HFFc6 (cell line): ENCODE measurements at places on chromosomes 6 and 20. TPM values are rescaled to one million over a fixed set of nuclear protein-coding genes. Genes with fewer than 3 reads are reported as not detected.
A peak's percentile ranks its signal among the peaks of the same experiment; 100 is the strongest.

DNA sequence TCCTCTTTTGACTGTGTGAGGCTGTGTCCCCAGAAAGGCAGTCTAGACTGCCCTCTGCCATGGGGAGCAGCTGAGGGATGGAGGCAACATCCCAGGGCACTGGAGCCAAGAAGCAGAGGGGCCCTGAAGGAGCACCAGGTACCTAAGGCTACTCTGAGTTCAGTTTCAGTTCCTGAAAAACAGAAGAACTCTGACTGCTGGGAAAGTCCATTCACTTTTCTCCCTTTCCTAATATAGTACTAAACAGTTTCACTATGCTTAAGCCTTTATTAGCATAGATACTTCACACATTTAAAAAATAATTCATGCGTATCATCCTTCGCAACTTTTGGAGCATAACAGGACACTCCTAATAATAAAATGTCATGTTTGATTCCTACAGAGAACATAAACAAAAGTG, 130.0 kb downstream of the FOXC1 start:
- H3K27ac ChIP-seq = no peak overlapping the region
- DNase-seq = no peak
- no peaks in the 10 kb centered on the region for H3K4me1 ChIP-seq

DNA sequence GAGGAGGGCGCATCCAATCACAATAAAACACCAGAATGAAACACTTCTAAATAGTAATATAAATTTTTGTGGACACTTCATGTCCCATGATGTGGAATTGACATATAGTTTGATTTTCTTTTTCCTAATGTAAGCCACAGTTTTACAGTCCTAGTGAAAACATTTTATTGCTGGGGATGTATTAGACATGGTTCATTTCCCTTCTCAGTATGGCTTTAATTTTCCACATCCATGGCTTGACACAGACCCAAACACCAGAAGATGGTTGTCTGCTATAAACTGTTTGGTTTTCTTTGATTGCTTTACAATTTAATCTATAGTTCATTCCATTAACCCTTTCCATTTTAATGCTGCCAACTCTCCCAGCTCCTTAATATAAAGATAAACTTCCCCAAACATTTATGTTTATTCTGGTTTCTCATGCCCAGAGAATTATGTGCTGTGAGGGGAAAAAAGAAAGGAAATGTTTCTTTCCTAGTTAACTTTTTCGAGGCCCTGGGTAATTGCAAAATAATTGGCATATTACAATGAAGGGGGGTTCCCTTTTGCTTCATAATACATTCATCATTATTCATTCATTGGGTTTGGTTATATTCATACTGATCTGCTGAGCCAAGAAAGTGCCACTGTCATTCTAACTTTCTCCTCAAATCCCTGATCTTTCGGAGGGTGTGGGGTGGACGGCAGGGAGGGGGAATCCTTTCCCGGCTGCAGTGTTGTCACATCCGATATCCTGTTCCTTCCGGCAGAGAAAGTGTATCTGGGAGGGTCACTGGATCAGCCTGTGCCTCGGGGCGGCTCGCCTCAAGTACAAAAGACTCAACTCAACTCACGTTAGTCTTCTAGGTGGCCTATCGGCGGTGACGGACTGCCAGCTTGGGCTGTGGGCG, 127.6 kb upstream of the TFAP2D start:
- no peaks in the 10 kb centered on the region for H3K27me3 ChIP-seq
- no peaks in the 10 kb centered on the region for H3K36me3 ChIP-seq
- no peak for DNase-seq
- H3K27ac ChIP-seq = no peak overlapping the region
- no peaks in the 10 kb centered on the region for H3K4me1 ChIP-seq

- no peaks in the 10 kb centered on the region for H3K4me1 ChIP-seq
- H3K27ac ChIP-seq = no peak overlapping the region
- no peak for DNase-seq
- no peak overlapping the region for H3K4me3 ChIP-seq
- no peaks in the 10 kb centered on the region; the same call in 1 of the 2 replicates for H3K27me3 ChIP-seq
Observed at GRCh38 chr6:122580737-122581136, 29.5 kb upstream of the PKIB start.

DNA sequence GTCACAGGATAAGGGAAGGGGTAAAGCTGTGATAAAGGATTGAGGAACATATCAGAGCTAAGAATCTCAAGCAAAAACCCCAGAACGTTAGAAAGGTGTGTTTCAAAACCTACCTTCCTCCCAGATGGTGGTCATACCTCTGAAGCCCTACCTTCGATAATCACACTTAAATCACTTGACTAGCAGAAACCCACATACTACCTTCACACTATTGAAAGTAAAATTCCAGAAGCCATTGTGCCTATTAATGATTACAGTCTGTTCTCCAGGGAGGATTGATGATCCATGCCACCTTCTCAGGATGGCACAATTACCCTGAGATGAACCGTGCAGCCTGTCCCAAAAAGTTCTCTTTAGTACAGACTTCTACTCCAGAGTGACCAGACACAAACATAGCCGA, 72.3 kb upstream of the SOX4 start:
- H3K36me3 ChIP-seq = no peaks in the 10 kb centered on the region
- no peak for DNase-seq
- no peaks in the 10 kb centered on the region for H3K4me1 ChIP-seq
- H3K27me3 ChIP-seq = peaks cover 2% of the 10 kb centered on the region; the same call in 1 of the 2 replicates
- no peak overlapping the region for H3K4me3 ChIP-seq

DNA sequence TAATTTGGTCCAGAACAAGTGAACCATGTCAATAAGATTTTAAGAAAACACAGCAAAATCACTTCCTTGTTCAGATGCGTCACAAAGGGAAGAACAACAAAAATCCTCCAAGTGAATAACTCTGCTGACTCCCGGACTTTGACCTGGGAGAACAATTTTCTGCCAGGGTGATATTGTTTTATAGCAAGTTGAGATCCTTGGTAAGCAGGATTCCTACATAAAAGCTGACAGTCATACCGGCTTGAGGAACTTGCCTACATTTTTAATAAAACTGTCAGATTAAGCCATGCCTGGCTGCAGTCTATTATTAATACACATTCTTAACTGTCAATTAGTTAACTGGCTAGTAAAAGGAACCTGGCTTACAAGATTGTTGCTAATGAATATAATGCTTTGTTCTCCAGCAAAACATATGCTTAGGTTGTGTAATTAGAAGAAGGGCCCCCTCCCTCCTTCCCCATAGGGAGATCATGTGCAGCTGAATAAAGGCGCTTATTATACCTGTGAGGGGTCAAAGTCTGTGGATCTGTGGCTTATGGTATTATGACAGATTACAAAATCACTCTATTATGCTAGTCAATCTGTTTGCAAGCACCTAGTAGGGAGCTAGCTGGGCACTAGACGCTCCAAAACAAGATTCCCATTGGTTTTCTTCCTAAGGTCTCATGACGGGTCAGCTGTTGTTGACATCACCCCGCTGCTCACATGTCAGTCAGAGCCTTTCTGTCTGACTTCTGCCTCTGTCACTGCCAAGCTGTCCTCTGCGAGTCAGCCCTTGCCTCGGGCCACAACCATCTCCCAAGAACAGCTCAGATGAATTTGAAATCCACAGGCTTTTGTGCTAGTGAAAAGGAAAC, 44.6 kb upstream of the SEC63 start:
- no peak overlapping the region for H3K27ac ChIP-seq
- H3K4me1 ChIP-seq = no peaks in the 10 kb centered on the region
- H3K27me3 ChIP-seq = peaks cover 30% of the 10 kb centered on the region
- peak; percentile 3 for DNase-seq

- H3K27me3 ChIP-seq = no peaks in the 10 kb centered on the region
- DNase-seq = no peak
- H3K4me1 ChIP-seq = peaks cover 42% of the 10 kb centered on the region
- peaks cover 34% of the 10 kb centered on the region for H3K36me3 ChIP-seq
Observed at GRCh38 chr20:2114990-2115681, 13.5 kb downstream of the STK35 start.

- 0 out of 2 replicates have a peak, but pooled peaks cover 3% of the 10 kb centered on the region for H3K36me3 ChIP-seq
- peaks cover 42% of the 10 kb centered on the region for H3K4me1 ChIP-seq
- DNase-seq = no peak
- H3K27ac ChIP-seq = no peak overlapping the region
- no peak overlapping the region for H3K4me3 ChIP-seq
- H3K27me3 ChIP-seq = peaks cover 3% of the 10 kb centered on the region; the same call in 1 of the 2 replicates
Observed at GRCh38 chr6:128280960-128281359, 239.4 kb downstream of the PTPRK start.

GRCh38 chr6:100268326-100268725, 196.4 kb downstream of the SIM1 start:
- H3K36me3 ChIP-seq = peaks cover 4% of the 10 kb centered on the region; the same call in 1 of the 2 replicates
- peak overlapping the region; percentile 28; the same call in 1 of the 2 replicates for H3K4me3 ChIP-seq
- H3K27me3 ChIP-seq = no peaks in the 10 kb centered on the region
- DNase-seq = no peak
- peaks cover 66% of the 10 kb centered on the region for H3K4me1 ChIP-seq
- H3K27ac ChIP-seq = peak overlapping the region; percentile 25; the same call in 1 of the 2 replicates

GRCh38 chr6:126280287-126280686, 59.6 kb upstream of the CENPW start:
- no peak for DNase-seq
- no peak overlapping the region for H3K4me3 ChIP-seq
- no peak overlapping the region for H3K27ac ChIP-seq

DNA sequence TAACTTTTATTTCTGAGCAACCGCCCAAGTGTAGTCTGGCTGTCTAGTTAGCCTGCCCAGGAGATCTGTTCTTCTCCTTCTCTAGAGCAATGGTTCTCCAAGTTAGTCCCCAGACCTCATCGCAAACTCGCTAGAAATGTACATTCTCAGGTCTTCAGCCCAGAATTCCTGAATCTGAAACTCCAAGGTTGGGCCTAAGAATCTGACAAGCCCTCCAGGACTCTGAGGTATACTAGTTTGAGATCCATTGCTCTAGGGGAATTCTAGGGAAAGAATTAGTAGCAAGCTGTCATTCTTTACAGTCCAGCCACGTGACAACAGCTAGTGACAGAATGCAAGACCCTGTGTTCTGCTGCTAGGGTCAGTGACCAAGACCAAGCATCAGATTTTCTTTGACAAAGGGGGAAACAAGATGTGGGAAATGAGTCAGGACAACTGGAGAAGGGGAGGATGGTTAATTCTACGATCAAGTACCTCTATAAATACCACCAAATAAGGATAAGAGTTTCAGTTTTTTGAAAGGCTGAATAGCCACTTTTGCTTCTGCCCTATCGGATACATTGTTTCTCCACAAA, 5.8 kb downstream of the UBE2V1 start:
- no peak for DNase-seq
- peaks cover 2% of the 10 kb centered on the region; the same call in 1 of the 2 replicates for H3K27me3 ChIP-seq
- H3K4me1 ChIP-seq = peaks cover 86% of the 10 kb centered on the region
- peak overlapping the region; percentile 43 for H3K27ac ChIP-seq
- H3K36me3 ChIP-seq = peaks cover 30% of the 10 kb centered on the region
- 0 out of 2 replicates have a peak overlapping the region, but pooled peaks have one; percentile 0 for H3K4me3 ChIP-seq

DNA sequence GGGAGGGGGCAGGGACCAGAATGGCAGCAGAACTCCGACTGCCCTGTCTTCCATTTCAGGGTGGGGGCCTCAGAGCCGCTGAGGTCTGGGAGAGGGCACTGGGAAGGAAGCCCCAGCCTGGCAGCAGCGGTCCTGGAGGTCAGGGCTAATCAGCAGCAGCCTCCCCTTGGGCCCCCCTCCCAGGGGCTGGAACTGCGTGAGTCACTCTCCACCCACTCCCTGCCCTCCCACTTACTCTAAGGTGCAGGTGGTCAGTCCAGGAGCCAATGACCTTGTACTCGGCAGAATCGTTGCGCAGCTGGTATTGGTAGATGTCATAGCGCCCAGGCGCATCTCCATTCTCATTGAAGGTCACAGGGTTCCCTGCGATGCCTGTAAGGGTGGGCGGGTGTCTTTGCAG, 105.9 kb downstream of the GRM4 start:
- no peak overlapping the region for H3K4me3 ChIP-seq
- H3K27ac ChIP-seq = no peak overlapping the region
- no peaks in the 10 kb centered on the region for H3K4me1 ChIP-seq
- no peak for DNase-seq
- H3K27me3 ChIP-seq = peaks cover 31% of the 10 kb centered on the region
- no peaks in the 10 kb centered on the region for H3K36me3 ChIP-seq

GRCh38 chr6:163620670-163621330, 206.3 kb downstream of the QKI start:
- peaks cover 14% of the 10 kb centered on the region for H3K4me1 ChIP-seq
- H3K27ac ChIP-seq = no peak overlapping the region
- H3K27me3 ChIP-seq = peaks cover 6% of the 10 kb centered on the region
- DNase-seq = no peak

- no peaks in the 10 kb centered on the region for H3K4me1 ChIP-seq
- H3K27me3 ChIP-seq = no peaks in the 10 kb centered on the region
- H3K27ac ChIP-seq = no peak overlapping the region
- H3K36me3 ChIP-seq = no peaks in the 10 kb centered on the region
- DNase-seq = no peak
- no peak overlapping the region for H3K4me3 ChIP-seq
Observed at GRCh38 chr6:97361286-97361685, 78.3 kb upstream of the MMS22L start.

GRCh38 chr6:26172608-26172968, 85.4 kb downstream of the HFE start:
- H3K27me3 ChIP-seq = peaks cover 2% of the 10 kb centered on the region
- H3K36me3 ChIP-seq = no peaks in the 10 kb centered on the region
- peak overlapping the region; percentile 97 for H3K4me3 ChIP-seq
- H3K4me1 ChIP-seq = peaks cover 43% of the 10 kb centered on the region
- no peak for DNase-seq

GRCh38 chr20:38238829-38239228, 21.7 kb downstream of the KIAA1755 start:
- H3K27me3 ChIP-seq = peaks cover 16% of the 10 kb centered on the region
- no peak overlapping the region for H3K27ac ChIP-seq
- DNase-seq = no peak
- H3K4me1 ChIP-seq = no peaks in the 10 kb centered on the region
- H3K4me3 ChIP-seq = no peak overlapping the region

- no peak overlapping the region for H3K4me3 ChIP-seq
- no peaks in the 10 kb centered on the region for H3K4me1 ChIP-seq
- no peaks in the 10 kb centered on the region for H3K27me3 ChIP-seq
- no peak for DNase-seq
- peaks cover 2% of the 10 kb centered on the region; the same call in 1 of the 2 replicates for H3K36me3 ChIP-seq
Observed at GRCh38 chr6:129472239-129472638, 237.7 kb downstream of the ARHGAP18 start.

DNA sequence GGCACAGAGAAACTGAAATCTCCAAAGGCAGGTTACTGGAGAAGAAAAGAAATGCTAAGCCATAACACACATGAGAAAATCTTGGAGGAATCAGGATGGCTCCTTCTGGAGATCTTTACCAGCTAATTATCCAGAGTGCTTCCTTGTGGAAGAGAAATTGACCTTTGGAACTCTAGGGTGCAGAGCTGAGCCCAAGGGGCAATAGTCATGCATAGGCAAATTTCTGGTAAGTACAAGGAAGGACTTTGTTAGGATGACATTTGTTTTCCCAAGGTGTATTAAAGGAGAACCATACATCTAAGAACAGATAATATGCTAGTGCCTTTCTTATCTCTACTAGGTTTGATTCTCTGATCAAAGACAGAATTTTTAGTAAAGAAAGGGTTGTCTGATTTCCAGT, 670.6 kb downstream of the DHX35 start:
- H3K27ac ChIP-seq = no peak overlapping the region
- DNase-seq = no peak
- peaks cover under 1% of the 10 kb centered on the region for H3K27me3 ChIP-seq
- H3K4me3 ChIP-seq = no peak overlapping the region
- peaks cover 7% of the 10 kb centered on the region; the same call in 1 of the 2 replicates for H3K36me3 ChIP-seq

GRCh38 chr20:39936401-39936800, 752.6 kb downstream of the MAFB start:
- no peak overlapping the region for H3K4me3 ChIP-seq
- H3K27ac ChIP-seq = no peak overlapping the region
- no peaks in the 10 kb centered on the region for H3K36me3 ChIP-seq
- H3K4me1 ChIP-seq = no peaks in the 10 kb centered on the region
- DNase-seq = no peak
- no peaks in the 10 kb centered on the region for H3K27me3 ChIP-seq

ZNF334 gene
- total RNA-seq = 1.2 and 1.5 TPM in 2 replicates

PRICKLE4 gene
- not detected in 3 replicates for total RNA-seq

GPANK1 gene
- total RNA-seq = 12.0 to 16.1 TPM (median 13.1 TPM) in 3 replicates

SMOC2 gene
- not detected in 3 replicates for total RNA-seq

RAMACL gene
- 2.4 to 2.6 TPM (median 2.5 TPM) in 3 replicates for total RNA-seq

PAX1 gene
- total RNA-seq = not detected in 3 replicates
